ENCODE measurements at places on chromosomes 4 and X. TPM values are rescaled to one million over a fixed set of nuclear protein-coding genes. Genes with fewer than 3 reads are reported as not detected.
A peak's percentile ranks its signal among the peaks of the same experiment; 100 is the strongest.

DNA sequence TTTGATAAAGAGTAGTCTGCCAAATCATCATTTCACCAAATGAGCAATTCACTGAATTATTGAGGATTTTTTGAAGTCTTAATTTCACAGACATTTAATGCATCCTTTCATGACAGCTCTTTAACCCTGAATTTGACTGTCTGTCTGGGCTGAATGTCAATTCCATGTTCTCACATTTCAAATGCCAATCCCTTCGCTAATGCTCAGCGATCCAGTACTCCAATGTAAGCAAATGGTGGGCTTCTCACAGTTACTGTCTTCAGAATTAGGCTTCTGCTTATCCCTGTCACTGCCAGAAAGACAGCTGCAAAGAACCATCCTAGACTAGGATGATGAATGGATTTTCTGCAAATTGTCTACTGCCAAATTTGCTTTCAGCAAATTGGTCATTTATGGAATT lies 36.2 kb upstream of the USP38 start:
- DNase-seq: no peak

Gene CXCL6
- total RNA-seq: not detected

DNA sequence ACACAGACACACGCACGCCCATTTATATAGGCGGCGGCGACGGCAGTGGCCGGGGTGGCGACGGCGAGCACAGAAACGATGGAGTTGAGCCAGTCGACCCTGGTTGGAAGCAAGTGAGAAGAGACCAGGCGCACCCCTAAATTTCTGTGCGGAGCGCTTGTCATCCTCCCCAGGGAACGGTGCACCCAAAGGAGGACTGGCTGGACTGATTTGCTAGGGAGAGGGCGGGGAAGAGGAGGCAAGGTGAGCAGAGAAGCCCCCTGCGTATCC lies 302 bp downstream of the NHS start:
- DNase-seq: peak; percentile 18

GRCh38 chr4:121777625-121778024 lies 12.7 kb upstream of the SMIM43 start:
- DNase-seq: no peak

DNA sequence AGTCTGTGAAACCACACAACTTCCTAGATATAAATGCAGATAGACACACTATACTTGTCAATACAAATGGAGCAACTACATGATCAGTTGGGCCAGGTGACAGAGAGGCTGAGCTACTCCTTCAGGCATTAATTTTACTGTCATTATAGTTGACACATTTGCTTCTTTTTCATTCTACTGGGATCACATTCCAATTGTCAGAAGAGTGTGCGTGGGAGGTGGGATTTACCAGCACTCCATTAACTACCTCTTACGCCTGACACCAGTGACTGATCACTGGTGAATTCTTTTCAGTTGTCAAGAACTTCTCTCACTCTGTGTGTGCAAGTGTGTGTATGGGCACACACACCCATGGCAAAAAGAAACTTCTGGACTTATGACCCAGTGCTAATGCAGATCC lies 94.2 kb upstream of the DIAPH2 start:
- no peak for DNase-seq

DNA sequence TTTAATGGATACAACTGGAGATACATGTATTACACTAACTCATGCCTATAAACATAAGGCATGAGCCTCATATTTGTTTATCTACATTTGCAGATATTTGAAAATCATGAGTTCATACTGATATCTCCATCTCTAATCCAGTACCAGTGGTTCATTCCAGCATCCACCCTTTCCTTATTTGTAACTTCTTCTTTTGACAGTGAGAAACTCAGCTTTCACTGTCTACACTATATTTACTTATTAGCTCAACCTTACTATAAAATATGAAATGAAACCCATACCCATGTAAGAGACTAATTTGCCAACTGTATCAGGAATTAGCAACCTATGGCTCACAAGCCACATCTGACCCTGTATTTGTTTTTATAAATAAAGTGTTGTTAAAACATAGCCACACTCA lies 161.9 kb upstream of the GPRIN3 start:
- no peak for DNase-seq

Gene FGF2
- 134 TPM for total RNA-seq

DNA sequence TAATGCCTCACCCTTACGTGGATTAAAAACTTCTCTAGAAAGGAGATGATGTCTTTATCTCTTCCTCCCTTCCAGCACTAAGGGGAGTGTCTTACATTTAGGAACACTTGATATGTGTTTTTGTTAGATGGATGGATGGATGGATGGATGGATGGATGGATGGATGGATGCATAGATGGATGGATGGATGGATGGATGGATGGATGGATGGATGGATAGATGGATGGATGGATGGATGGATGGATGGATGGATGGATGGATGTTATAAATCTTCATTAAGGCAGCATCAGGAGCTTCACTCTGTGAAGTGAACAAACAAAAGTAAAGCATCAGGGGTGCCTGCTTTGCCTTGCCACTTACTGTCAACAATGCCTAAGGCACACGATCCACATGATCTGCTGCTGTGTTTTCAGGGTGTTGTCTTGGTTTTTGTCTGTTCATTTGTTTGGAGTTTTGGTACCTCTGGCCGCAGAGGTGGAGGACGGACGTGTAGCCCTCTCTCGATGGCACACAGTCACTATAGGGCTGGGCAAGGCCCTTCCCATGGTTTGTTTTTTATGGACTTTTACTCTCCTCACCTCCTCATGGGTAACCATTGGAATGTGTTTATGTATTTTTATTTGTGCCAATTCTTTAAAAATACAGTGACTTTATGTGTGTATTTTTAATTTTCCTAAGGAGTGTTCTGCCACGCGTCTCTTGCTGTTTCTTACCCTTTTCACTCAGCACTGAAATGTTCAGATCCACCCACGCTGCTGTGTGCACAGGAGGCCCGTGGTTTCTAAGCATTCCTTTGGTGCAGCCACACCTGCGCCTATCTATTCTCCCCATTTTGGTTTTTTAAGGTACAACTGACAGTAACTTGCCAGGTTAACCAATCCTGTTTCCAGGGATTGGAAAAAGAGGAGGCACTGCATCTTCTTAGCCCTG lies 91.8 kb upstream of the ENPP6 start:
- no peak for DNase-seq

- DNase-seq: no peak
Observed at GRCh38 chrX:6199486-6199885, 29.2 kb downstream of the NLGN4X start.

- no peak for DNase-seq
Observed at GRCh38 chr4:70994387-70995099, 1.1 kb downstream of the DCK start.

Gene SPATA18
- 28.9 TPM for total RNA-seq

Gene MAGIX
- total RNA-seq: 0.84 TPM

- no peak for DNase-seq
Observed at GRCh38 chr4:188270273-188271069, 131.2 kb downstream of the TRIML1 start.

- DNase-seq: peak; percentile 56
Observed at GRCh38 chr4:20544645-20545044, 155.6 kb upstream of the PACRGL start.

- DNase-seq: peak; percentile 74
Observed at GRCh38 chrX:5051831-5052491, 1176.7 kb downstream of the NLGN4X start.

Gene NPY1R
- 2.8 TPM for total RNA-seq

Gene OTC
- not detected for total RNA-seq

GRCh38 chr4:33176566-33176965 lies 2456.4 kb downstream of the PCDH7 start:
- no peak for DNase-seq

DNA sequence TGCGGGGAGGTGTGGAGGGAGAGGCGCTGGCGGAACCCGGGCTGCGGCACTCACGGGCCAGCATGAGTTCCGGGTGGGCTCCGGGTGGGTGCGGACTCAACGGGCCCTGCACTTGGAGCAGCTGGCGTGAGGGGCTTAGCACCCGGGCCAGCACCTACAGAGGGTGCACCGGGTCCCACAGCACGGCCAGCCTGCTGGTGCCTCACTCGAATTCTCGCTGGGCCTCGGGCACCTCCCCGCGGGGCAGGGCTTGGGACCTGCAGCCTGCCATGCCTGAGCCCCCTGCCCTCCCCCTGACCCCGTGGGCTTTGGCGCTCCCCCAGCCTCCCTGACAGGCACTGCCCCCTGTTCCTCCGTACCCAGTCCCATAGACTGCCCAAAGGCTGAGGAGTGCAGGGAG lies 10.8 kb upstream of the CAMK2D start:
- no peak for DNase-seq

Gene BTK
- total RNA-seq: not detected

Gene XAGE1A
- not detected for total RNA-seq

Gene ADH1B
- total RNA-seq: 24.2 TPM

Gene LPAR4
- not detected for total RNA-seq

DNA sequence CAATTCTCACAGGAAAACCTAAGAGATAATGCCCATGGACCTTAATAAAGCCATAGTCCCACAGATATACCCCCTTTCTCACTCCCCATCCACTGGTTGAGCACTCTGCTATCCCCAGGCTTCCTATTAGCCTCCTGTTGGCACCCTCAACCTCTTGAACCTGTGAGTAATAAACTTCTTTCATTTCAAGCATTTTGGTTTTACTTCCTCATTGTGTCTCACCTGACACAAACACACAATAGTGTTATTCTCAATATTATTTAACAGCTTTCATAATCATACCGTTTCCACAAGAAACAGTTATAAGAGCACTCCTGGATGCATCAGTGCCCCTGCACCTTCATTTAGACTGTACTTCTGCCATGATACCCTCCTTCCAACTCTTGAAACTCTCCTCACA lies 56.8 kb downstream of the TRPC5 start:
- DNase-seq: no peak

- DNase-seq: peak; percentile 77
Observed at GRCh38 chr4:102620697-102621497, 119.7 kb downstream of the NFKB1 start.

DNA sequence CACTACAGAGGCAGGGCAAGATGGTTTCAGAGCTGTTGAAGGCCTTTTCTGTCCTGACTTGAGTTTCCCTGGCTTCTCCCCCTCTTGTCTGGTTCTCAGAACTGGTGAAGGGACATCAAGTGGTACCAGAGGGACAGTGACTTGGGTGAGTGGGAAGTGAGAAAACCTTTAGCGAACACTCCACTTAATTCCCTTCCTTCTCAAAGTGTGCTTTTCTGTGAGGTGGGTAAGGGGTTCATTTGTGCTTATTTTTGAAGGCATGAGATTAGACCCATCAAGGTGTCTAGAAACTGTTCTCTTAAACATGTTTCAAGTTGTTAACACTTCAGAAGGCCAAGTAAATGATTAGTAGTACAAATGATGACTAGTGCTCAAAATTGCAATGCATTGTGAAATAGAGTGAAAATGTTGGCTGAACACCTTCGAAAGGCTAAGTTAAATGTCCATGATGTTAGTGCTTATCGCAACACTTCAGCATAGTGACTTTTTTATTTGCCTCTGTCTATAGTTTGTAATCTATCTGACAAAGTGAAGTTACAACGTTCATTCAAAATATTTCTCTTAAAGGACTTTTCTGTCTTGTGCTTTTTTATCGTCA lies 2.8 kb downstream of the AREG start:
- peak; percentile 44 for DNase-seq

Gene NMU
- total RNA-seq: 8.5 TPM

Gene CCDC158
- total RNA-seq: not detected

DNA sequence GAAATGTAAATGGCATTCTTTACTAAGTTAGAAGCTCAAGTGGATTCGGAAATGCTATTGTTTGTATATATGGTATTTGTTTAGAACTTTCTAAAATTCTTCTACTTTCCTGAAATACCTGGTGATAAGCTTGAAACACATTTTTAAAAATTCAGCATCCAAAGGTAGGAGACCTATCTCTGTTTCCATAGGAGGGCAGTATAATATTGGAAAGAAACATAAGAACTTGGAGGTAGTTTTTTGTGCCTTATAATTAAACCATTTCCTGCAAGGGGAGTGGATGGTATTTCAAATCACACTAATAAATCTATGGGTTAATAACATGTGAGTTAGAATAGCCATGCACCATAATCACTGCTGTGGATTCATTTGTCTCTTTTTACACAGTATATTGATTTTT lies 217.4 kb upstream of the AADAT start:
- DNase-seq: no peak

DNA sequence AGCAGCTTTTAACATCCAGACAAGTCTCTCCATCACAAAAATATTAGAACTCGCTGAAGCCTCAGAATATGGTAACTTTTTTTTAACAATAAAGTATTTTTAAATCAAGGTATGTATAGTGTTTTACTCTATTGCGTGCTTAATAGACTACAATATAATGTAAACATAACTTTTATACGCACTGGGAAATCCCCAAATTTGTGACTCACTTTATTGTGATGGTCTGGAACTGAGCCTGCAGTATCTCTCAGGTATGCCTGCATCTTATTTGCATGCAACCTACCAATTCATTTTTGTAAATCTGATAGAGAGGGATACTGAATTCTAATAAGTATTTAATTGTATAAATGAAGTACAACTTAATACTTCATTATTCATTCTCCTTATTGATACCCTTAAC lies 823.5 kb downstream of the ADGRL3 start:
- DNase-seq: peak; percentile 51

DNA sequence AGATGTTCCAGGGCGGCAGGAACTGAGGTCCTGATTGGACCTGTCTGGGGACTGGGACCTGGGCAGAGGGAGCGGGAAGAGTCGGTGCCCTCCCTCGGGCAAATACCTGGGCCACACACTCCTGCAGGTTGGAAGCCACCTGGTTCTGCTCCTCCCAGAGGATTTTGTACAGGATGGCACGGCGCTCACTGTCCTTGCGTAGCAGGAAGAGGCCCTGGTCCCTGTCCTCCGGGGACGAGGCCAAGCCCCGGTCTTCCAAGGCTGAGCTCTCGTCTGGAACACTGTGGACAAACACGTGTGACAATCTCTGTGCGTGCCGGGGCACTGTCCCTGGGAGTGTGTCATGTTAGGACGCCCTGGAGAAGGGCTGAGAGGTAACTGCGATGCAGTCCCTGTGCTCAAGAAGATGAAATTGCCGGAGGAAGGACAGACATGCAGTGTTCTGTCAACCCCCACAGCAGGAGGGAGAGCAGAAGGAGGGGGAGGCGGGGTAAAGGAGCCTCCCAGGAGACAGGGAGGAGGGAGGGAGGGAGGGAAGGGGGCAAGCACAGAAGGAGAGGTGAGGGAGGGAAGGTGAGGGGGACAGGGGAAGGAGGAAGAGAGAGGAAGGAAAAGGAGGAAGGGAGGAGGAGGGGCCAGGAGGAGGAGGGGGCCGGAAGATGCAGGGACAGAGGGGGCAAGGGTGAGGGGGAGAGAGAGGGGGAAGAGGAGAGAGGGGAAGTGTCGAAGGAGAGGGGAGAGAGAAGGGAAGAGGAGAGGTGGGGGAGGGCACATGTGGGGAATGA lies 29.0 kb downstream of the PDHA1 start:
- no peak for DNase-seq

Gene ATOH1
- not detected for total RNA-seq

DNA sequence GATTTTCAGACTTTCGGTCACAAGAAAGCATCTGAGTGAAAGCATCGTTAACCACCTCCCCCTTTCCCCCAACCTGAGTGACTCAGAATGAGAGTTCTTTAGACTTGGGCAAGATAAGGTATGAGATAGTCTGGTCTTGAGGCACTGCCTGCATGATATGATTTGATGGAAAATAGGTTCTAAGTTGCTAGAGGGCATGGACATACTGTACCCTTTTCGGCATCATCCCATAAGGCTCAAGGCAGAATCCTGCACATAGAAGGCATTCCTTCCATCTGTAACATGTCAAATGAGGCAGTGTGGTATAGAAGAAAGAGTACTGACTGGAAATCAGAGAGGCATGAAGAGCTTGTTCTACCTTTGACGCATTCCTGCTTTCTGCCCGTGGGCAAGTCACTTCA lies 16.8 kb upstream of the AMOT start:
- no peak for DNase-seq

Gene CENPVL1
- not detected for total RNA-seq

Gene CTAG2
- total RNA-seq: not detected

Data from MCF 10A (cell line).